ENCODE measurements at places on chromosomes 2 and 18.

GRCh38 chr2:190582736-190583506 lies 48.4 kb upstream of the NEMP2 start:
- no peak for DNase-seq

DNA sequence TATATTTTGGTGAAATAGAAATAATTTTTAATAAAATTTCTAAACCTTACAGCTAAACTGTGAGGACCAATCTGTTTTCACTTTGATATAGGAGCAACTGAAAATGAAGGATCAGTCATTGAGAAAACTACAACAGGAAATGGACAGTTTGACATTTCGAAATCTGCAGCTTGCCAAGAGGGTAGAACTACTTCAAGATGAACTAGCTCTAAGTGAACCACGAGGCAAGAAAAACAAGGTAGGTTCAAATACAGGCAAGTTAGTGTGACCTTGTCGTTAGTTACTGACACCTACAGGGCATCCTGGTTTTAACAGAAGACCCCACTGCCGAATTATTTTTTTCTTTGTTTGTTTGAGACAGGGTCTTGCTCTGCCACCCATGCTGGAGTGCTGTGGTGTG lies 75.5 kb upstream of the STON1 start:
- no peak for DNase-seq

- DNase-seq, result peak; percentile 42
These were observed 13.1 kb downstream of the DAW1 start for GRCh38 chr2:227884511-227884947.

DNA sequence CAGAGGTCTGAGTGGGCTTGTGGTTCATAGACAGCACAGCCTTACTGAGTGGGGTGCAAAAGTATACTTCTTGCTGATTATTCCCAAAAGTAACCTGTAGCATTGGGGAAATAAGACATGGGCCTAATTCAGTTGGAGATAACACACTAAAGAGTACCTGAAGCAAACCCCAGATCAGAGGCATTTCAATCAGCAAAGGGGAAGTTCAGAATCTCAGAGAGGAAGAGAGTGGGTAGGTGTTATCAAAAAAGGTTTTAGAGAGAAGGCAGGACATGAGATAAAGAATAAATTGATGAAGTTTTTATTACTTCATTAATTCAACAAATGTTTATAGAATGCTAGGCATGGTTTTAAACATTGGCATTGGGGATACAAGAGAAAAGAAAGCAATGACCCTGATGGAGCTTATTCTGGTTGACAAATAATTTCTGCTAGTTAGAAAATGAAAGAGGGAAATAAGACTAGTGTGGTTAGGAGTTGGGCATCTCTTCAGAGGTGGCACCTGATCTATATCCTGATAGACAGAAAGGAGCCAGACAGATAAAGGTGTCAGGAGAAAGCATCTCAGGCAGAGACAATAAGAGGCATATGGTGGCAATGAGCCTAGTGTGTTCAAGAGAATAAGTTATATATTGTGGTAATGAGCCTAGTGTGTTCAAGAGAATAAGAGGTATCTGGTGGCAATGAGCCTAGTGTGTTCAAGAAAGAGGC lies 153.8 kb upstream of the SETBP1 start:
- DNase-seq, result no peak
